ENCODE measurements at places on chromosomes 1 and 21.
A peak's percentile ranks its signal among the peaks of the same experiment; 100 is the strongest.

DNA sequence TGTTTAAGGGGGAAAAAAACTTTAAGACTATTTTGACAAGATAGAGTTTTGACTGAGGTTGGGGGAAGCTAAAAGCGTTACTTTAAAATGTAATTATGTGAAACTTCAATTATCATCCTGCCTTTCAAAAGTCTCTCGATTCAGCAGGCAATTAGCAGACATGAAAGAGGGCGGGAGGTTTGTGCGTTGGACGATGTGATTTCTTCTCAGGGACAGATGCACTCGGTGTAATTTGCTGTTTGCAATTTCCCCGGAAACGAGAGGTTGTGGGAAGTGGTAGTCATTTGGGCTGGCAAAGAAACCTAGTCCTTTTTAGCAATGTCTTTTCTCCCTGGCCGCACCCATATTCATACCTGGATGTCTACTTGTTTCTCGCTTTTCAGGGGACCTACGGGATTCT lies 27.1 kb downstream of the KAZN start:
- DNase-seq, result no peak

DNA sequence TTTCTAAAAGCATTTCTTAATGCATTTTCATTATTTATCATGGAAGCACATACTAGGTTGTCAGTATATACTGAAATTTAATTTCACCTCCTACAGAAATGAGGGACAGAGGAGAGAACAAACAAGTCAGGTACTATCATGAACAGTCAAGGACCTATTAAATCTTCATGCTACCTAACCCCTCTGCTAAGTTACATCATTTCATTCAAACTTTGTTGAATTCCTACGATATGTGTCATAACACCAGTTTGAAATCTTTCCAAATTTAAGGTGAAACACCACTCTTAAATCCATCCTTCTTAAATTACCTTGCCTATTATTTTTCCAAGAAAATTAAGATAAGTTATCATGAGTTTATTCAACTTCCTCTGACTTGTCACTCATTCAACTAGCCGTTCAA lies 78.9 kb downstream of the DENND1B start:
- no peak for DNase-seq

GRCh38 chr1:37763791-37764413 lies 1.0 kb downstream of the EPHA10 start:
- no peak for DNase-seq

DNA sequence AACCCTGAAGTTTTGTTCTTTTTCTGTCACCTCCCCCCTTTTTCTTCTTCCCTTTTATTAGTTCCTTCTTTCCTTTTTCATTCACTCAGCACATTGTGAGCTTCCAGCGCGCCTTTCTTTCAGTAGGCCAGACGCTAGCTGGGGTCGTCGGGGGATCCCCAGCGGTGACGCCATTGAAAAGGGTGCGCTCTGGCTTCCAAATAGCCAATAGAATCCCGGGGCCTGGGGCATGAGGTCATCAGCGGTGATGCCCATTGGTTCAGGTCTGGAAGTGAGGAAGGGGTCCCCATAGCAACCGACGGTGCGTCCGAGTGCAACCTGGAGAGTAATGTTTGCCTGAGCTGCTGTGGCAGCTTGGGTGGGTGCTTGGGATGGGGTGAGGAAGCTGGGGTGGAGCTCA lies 6.9 kb upstream of the EFNA3 start:
- no peak for DNase-seq

DNA sequence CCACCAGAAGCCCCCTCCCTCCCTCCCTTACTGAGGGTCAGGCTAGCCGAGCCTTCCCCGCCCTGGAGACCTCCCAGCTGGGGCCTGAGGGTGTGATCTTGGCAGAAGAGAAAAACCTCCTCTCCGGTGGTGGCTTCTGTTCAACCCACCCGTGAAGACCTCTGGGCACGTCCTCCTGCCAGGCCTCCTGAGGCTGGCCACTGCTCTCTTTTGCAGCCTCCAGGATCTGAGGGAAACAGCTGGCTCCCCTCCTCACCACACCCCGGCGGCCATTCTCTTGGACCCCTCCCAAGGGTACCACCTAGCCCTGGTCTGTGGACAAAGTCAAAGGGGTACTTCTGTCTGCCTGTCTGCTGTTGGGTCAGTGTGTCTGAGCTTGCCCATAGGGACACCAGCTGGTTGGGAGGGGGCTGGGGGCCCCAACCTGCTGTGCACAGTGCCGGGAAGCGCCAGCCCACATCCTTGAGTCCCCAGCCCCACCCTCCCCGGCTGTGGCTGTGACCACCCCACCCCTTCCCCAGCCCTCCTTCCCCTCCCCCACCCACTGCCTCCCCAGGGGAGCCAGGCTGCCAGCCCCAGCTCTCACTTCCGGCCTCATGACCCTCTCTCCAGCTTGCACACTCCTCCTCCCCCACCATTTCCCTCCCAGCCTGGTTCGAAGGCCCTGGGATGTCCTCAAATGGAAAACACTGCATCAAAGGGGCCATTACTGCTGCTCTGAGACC lies 48.1 kb downstream of the AHDC1 start:
- no peak for DNase-seq

DNA sequence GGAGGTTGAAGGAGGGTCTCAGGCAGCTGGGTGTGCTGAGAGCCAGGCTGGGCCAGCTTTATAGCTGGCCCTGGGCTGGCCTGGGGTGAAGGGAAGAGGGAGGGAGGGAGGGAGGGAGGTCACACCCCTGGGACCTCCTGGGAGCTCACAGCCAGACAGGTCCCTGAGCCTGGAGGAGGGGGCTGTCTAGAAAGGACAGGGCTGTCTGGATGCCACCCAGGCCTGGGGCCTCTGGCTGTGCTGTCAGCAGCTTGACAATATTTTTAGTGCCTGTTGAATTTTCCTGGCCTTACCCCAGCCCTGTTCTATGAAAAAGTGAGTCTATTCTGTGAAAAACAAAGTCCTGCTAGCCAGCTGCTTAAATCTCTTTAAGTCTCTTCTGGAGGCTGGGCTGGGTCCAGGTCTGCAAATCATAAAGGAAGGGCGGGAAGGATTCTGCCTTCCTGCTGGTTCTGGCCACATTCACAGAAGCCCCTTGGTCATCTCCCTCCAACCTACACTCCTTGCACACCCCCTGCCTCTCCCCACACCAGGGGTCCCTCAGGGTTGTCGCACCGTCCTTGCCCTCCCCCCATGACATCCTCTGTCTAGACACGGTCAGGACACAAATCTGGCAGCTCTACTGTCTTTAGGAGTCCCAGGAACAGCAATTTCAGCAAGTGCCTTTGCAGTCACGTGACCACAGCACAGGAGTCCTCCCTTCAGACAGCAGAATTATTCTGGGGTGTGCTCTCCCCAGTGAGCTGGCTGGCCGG lies at the start of gene LEFTY2:
TSS of gene LEFTY2 (minus strand) at position 34 of the 755 bp plus-strand sequence. CDS start 80 bp downstream, outside the sequence.
- DNase-seq, result no peak

DNA sequence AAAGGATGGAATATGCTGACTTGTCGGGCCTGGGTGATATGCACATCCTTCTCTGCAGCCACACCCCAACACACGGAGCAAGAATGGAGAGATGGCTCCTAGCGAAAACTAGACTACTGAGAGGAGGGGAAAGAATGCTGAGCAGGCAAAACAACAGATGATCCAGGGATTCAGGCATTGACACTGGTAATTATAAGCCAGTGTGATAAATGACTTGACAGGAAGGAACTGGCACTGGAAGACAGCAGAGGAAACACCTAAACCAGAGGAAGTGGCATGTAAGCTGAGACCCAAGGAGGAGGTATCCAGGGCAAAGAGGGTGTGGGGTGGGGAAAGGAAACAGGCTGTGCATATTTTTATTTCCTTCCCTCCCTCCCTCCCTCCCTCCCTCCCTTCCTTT lies 31.7 kb upstream of the KHDRBS1 start:
- no peak for DNase-seq

GRCh38 chr1:86468501-86468977 lies at the start of gene CLCA1:
CLCA1 (plus strand) TSS chr1:86468927; CDS start chr1:86468972, 45 bp downstream.
- no peak for DNase-seq

- DNase-seq, result no peak
Measured at GRCh38 chr1:160830321-160831153, 32.1 kb downstream of the CD244 start.

DNA sequence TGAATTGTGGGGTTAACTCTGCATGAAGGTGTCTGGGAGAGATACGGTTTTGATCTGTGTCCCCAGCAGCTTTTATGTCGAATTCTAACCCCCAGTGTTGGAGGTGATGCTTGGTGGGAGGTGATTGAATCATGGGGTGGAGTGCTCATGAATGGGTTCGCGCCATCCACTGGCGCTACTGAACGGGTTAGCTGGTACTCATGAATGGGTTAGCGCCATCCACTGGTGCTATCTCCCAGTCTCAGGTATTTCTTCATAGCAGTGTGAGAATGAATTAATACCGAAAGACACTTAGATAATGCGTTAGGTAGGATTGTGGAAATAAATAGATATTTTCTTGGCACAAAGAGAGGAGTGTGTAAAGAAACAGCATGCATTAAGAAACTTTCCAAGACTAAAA lies 32.9 kb upstream of the CLDN8 start:
- no peak for DNase-seq

- DNase-seq, result peak; percentile 72
Measured at GRCh38 chr1:48823168-48823567, 46.5 kb upstream of the BEND5 start.

DNA sequence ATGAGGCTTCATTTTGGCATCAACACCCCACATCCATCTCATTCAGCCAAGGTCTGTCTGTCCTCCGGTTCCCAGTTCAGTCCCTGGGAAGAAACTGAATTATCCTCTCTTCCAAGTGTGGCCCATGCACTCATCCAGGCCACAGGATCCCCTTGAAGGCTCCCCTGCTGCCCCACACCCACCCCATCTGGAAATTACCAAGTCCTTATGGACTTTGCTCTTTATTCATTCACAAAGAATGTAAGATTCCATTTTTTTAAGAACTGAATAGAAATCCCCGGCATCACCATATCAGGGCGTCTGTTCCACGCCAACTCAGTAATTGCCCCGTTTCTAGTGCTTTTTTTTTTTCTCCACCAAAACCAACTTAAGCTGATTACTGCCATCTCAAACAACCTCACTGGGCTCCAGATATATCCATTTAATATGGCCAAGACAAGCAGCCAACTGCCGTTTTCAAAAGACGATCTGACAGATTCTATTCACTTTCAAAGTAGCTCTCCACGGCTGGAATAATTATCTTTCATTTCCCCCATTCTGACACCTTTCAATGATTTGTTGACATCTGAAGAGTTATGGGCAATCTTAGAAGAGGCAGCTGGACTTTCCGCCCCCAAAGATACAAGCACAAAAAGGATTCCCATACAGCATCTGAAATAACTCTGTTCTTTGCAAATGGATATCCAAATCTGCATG lies 55.9 kb downstream of the OLIG1 start:
- DNase-seq, result no peak

DNA sequence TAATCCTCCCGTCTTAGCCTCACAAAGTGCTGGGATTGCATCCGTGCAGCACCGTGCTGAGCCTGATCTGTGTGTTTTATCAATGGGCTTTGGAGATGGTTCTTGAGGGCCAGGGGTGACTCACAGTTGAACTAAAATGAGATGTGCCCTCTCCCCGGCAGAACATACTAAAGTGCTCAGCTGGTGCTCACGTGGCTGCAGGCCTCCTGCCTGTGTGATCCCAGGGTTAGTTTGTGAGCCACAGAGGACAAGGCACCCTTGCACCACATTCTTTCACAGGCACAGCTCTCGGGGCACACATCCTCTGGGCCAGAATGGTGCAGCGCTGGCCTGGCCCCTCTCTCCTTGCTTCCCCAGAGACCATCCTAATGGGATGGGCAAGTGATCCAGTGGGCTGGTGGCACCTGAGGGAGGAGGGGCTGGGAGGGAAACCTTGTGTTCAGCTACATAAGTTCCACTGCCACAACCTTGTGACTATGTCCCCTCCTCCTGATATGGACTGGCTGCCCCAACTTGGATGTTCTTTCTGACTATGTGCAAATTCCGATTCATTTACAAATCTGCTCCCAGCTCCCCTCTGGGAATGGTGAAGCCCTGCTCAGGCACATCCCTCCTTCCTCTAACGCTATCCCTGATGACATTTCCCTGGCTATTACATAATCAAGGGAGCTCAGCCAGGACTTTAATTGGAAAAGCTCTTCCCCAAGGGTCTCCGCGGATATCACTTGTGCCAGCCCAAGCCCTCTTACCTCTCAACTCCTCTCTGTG lies 197.0 kb upstream of the EDN2 start:
- no peak for DNase-seq

- no peak for DNase-seq
Measured at GRCh38 chr1:29383746-29384371, 147.5 kb downstream of the PTPRU start.

DNA sequence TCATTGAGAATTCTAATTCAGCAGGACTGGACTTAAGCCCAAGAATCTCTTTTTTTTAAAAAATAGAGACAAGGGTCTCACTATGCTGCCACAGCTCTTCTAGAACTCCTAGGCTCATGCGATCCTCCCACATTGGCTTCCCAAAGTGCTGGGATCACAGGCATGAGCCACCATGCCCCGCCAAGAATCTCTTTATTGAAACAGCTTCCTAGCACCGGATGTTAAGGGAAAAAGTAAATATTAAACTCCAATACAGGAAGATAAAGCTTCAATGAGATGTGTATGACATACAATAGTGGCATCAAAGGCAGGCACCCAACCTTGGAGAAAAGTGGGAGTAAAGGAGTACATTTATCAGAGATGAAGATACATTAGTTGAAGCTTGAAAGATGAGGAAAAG lies 25.5 kb downstream of the PUM1 start:
- no peak for DNase-seq

- DNase-seq, result no peak
Measured at GRCh38 chr1:109704173-109704572, 7.9 kb upstream of the GSTM5 start.

DNA sequence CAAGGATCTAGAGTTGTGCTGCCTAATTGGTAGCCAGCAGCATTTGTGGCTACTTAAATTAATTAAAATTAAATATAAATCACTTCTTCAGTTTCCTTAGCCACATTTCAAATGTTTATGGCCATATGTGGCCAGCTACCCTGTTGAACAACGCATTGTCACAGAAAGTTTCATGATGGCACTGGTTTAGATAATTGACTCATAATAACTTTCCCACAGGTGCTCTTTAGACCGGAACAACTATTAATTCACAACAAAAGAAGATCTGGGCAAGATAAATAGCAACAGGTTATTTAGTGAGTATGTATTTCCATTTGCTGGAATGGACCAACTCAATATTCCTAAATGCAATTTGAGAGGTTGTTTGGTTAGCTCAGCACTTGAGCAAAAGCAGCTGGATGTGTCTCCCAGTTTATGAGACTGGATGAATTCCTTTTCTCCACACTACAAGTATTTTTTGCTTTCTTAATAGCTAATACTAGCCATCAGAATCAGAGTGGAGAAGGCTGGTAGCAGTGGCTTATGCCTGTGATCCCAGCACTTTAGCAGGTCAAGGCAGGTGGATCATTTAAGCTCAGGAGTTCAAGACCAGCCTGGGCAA lies 3.7 kb upstream of the AMIGO1 start:
- DNase-seq, result peak; percentile 57

- no peak for DNase-seq
Measured at GRCh38 chr1:18018366-18018765, 89.2 kb upstream of the IGSF21 start.

DNA sequence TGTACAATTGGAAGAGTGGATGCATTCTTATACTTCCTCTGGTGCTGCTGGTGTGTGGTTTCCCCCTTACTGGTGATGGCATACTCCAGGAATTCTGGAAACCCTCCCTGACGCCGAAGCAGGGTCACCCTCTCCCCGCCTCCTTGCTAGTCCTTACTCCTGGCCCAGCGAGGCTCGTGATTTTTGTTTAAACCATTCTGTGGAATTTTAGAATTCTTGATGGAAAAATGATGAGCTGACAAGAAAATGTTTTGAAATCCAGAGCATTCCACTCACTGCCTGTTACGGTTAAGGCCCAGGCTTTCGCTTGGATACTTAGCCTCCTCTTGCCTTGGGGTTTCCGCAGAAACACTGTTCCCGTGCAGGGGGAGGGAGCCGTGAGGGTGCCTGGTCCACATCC lies 41.1 kb downstream of the IL6R start:
- no peak for DNase-seq

- no peak for DNase-seq
Measured at GRCh38 chr1:84504580-84505492, 1.4 kb upstream of the SPATA1 start.

Measured in DMS79 (cell line).